CD8-positive, alpha-beta T cell (primary cell): ENCODE measurements at places on chromosomes 12 and 14. TPM values are rescaled to one million over a fixed set of nuclear protein-coding genes. Genes with fewer than 3 reads are reported as not detected.

The MUCL1 gene
- total RNA-seq, result not detected

The MAP1LC3B2 gene
- total RNA-seq, result 0.97 TPM

The NFATC4 gene
- total RNA-seq, result not detected

The ALDH2 gene
- total RNA-seq, result 0.36 TPM

The NCAPD2 gene
- total RNA-seq, result 11.7 TPM

The RNU4-1 gene
- 1,572 TPM for total RNA-seq

The CPM gene
- total RNA-seq, result 0.30 TPM

The MPHOSPH9 gene
- 82.2 TPM for total RNA-seq

The PTGR2 gene
- 1.2 TPM for total RNA-seq

The CCDC85C gene
- total RNA-seq, result 6.9 TPM

The ANKRD52 gene
- total RNA-seq, result 29.9 TPM

The PIWIL1 gene
- not detected for total RNA-seq

The GPR84 gene
- not detected for total RNA-seq

The SRRM4 gene
- not detected for total RNA-seq

The SLCO1B1 gene
- not detected for total RNA-seq

The SLC7A7 gene
- total RNA-seq, result 0.33 TPM

The SYCP3 gene
- 0.39 TPM for total RNA-seq

The GNG2 gene
- 166 TPM for total RNA-seq

The TMTC1 gene
- total RNA-seq, result not detected

The KLRC1 gene
- 4.0 TPM for total RNA-seq

The RPAP3 gene
- 18.3 TPM for total RNA-seq

The SNAPC1 gene
- total RNA-seq, result 7.4 TPM

The IL23A gene
- 21.3 TPM for total RNA-seq

The SOAT2 gene
- total RNA-seq, result 2.5 TPM

The RNASE13 gene
- total RNA-seq, result not detected

The TUBA1B gene
- total RNA-seq, result 103 TPM

The CCDC184 gene
- total RNA-seq, result 1.3 TPM

The CACNA1C gene
- 0.14 TPM for total RNA-seq

The KRT77 gene
- not detected for total RNA-seq
